CD4-positive, alpha-beta memory T cell (primary cell): ENCODE measurements at places on chromosomes 4 and X. TPM values are rescaled to one million over a fixed set of nuclear protein-coding genes. Genes with fewer than 3 reads are reported as not detected.

GRCh38 chr4:40525752-40526598, 103.7 kb downstream of the RBM47 start:
- H3K27ac ChIP-seq = no peak overlapping the region
- H3K36me3 ChIP-seq = no peaks in the 10 kb centered on the region
- no peak for DNase-seq

DNA sequence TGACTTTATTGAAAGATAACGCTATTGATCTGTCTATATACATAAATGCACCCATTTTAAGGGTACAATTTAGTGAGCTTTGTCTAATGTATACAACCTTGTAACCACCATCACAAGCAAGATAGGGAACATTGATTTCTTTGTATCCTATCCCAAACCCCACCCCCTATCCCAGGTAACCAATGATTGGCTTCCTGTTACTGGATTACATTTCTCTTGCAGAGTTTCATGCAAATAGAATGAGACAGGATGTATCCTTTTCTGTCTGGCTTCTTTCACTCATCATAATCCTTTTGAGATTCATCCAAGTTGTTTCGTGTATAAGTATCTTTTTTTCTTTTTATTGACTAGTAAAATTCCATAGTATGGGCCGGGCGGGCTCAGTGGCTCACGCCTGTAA, 1.6 kb upstream of the GRIPAP1 start:
- H3K27ac ChIP-seq = no peak overlapping the region
- no peak overlapping the region for H3K4me3 ChIP-seq
- no peaks in the 10 kb centered on the region for H3K27me3 ChIP-seq

The RTL5 gene
- 8.4 TPM for total RNA-seq

DNA sequence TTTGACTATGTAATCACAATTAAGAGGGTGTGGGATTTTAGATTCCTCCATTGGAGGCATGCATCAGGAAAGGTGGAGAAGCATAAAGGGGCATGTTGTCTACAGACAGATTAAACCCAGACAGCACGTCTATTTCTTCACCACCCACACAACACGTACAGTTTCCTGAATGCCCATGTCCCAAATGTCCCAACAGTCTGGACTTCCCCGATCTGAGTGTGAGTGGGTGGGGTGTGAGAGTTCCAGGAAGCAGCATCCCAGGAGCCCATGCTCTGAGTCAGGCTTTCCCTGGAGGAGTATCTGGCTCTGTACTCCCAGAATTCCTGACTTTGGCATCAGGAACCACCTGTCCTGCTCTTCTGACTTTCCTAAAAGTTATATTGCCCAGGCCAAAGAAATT, 30.8 kb upstream of the NDP start:
- H3K27ac ChIP-seq = no peak overlapping the region
- H3K4me1 ChIP-seq = no peaks in the 10 kb centered on the region
- H3K36me3 ChIP-seq = no peaks in the 10 kb centered on the region
- no peaks in the 10 kb centered on the region for H3K27me3 ChIP-seq
- DNase-seq = no peak
- H3K4me3 ChIP-seq = no peak overlapping the region

The CPXCR1 gene
- total RNA-seq = not detected

The TEX13D gene
- total RNA-seq = not detected

- H3K4me1 ChIP-seq = no peaks in the 10 kb centered on the region
- DNase-seq = no peak
- H3K4me3 ChIP-seq = no peak overlapping the region
Observed at GRCh38 chrX:42759881-42760280, 18.1 kb downstream of the PPP1R2C start.

The FGFBP2 gene
- 0.38 TPM for total RNA-seq

The BEND4 gene
- 0.23 TPM for total RNA-seq

The STBD1 gene
- 3.8 TPM for total RNA-seq

DNA sequence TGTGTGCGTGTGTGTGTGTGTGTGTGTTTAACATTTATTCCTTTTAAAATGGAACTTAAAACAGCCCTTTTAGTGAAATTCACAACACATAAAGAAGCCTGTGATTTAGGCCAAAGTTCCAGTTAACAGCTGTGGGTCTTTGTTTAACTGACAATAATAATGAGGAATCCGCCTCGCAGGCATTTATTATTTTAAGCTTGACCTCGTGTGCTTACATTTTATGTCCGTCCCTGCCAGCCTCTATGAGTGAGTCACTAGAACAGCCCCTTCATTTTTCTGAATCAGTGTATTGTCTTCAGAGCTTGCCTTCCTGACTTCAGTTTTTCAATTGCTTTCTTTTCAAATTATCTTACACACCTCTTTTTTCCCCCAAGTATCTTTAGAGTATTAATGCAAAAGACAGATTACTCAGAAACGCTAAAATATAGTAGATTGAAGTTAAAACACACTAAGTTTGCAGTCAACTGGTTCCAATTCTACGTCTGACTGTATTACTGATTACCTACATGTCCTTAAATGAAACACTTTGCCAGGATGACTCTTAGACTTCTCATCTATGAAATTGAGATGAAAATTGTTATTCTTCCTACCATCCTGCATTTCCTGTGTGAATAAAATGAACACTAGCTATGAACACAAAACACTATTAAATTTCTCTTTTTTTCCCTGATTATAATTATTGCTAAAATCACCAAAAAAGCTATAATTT, 319.6 kb upstream of the HS3ST1 start:
- H3K4me3 ChIP-seq = no peak overlapping the region
- H3K27ac ChIP-seq = no peak overlapping the region
- no peak for DNase-seq
- H3K36me3 ChIP-seq = no peaks in the 10 kb centered on the region
- H3K4me1 ChIP-seq = no peaks in the 10 kb centered on the region

GRCh38 chrX:1336331-1336943, at the start of gene IL3RA:
TSS of gene IL3RA (plus strand) at chrX:1336785. CDS start at chrX:1341766, 4,981 bp downstream.
- no peaks in the 10 kb centered on the region for H3K27me3 ChIP-seq
- H3K27ac ChIP-seq = no peak within 1 kb of the TSS
- H3K36me3 ChIP-seq = no peaks in the 10 kb centered on the region
- no peak for DNase-seq
- H3K4me3 ChIP-seq = peak within 1 kb of the TSS; percentile 38

DNA sequence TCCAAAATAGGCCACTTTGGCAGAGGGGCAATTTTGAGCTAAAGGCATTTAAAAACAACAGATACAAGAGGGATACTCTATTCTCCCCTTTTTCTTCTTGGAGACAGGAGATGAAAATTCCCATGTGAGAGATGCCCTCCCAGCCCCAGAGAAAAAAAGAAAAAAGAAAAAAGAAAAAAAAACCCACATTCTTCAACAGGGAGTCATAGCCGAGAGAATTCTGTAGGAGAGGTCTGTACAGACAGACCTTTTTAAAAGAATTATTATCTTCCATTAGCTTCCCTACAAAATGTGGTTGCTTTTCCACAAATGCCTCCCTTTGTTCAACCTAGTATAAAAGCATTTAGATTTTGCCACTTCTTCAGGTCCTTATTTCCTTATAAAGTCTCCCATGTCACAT, 89.9 kb downstream of the SPCS3 start:
- no peak for DNase-seq
- no peaks in the 10 kb centered on the region for H3K27me3 ChIP-seq
- H3K27ac ChIP-seq = no peak overlapping the region
- H3K4me1 ChIP-seq = no peaks in the 10 kb centered on the region

The MAGEA9B gene
- not detected for total RNA-seq

- DNase-seq = no peak
- no peaks in the 10 kb centered on the region for H3K4me1 ChIP-seq
- H3K4me3 ChIP-seq = no peak overlapping the region
- no peak overlapping the region for H3K27ac ChIP-seq
- H3K27me3 ChIP-seq = no peaks in the 10 kb centered on the region
Observed at GRCh38 chr4:22385611-22386011, 130.3 kb downstream of the ADGRA3 start.

GRCh38 chr4:119026662-119027444, 108.8 kb upstream of the MYOZ2 start:
- DNase-seq = no peak
- no peaks in the 10 kb centered on the region for H3K36me3 ChIP-seq
- no peaks in the 10 kb centered on the region for H3K27me3 ChIP-seq
- H3K4me1 ChIP-seq = no peaks in the 10 kb centered on the region

DNA sequence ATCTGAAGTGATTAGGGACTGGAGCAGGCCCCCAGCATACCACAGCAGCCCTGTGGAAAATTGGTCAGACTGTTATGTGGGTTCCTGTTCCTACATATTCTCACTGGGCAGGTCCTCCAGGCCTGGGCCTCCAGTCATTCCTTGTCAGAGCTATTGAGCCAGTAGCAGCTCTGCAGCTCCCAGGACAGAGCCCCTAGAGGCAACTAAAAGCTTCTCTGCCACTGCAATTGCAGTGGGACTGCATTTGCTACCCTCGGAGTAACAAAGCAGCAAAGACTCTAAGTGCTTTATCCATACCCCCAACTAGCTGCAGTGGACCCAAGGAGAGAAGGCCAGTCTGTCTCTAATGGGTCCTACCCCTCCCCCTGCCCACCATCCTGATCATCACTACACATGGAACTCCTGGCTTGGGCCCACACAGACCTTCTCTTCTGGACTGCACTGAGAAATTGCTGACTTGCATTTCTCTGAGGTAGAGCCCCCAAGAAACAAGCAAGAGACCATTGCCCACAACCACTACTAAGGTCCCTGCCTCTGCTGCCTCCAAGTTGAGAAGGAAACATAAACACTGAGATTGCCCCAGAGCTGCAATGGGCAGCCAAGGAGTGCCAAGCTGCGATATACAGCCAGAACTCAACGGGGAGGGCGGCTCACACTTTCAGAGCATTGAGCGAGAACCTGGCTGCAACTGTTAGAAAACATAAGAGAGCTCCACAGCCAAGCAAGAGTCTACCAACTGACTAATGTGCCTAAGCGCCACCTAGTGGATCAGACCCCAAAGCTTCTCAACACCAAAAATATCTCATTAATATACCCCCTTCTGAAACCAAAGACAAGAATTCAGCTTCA, 738.7 kb upstream of the NDST4 start:
- no peaks in the 10 kb centered on the region for H3K27me3 ChIP-seq
- no peaks in the 10 kb centered on the region for H3K4me1 ChIP-seq
- DNase-seq = no peak
- H3K4me3 ChIP-seq = no peak overlapping the region
- no peaks in the 10 kb centered on the region for H3K36me3 ChIP-seq

- no peaks in the 10 kb centered on the region for H3K27me3 ChIP-seq
- H3K4me1 ChIP-seq = peaks cover 53% of the 10 kb centered on the region
- no peaks in the 10 kb centered on the region for H3K36me3 ChIP-seq
- DNase-seq = peak; percentile 63
- peak overlapping the region; percentile 34 for H3K27ac ChIP-seq
Observed at GRCh38 chr4:121189326-121190215, 25.4 kb upstream of the TNIP3 start.

DNA sequence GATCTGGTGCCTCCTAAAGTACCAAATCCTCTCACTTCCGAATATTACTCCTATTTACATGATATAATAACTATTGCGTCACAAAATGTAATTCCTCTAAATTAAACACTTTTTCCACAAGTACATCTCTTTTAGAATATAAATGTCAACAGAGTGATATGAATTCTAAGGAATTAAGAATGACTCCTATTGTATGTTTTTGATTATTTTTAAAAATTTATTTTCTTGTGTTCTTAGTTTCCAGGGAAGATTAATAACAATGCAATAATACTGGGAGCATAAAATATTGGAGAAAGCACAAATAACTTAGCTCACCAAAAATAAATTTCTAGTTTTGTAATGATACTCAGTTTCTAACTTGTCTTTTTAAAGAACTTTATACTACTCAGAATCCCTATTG, 184.9 kb downstream of the PCDH18 start:
- DNase-seq = no peak
- H3K36me3 ChIP-seq = no peaks in the 10 kb centered on the region
- no peak overlapping the region for H3K4me3 ChIP-seq
- H3K27me3 ChIP-seq = no peaks in the 10 kb centered on the region
- no peak overlapping the region for H3K27ac ChIP-seq

DNA sequence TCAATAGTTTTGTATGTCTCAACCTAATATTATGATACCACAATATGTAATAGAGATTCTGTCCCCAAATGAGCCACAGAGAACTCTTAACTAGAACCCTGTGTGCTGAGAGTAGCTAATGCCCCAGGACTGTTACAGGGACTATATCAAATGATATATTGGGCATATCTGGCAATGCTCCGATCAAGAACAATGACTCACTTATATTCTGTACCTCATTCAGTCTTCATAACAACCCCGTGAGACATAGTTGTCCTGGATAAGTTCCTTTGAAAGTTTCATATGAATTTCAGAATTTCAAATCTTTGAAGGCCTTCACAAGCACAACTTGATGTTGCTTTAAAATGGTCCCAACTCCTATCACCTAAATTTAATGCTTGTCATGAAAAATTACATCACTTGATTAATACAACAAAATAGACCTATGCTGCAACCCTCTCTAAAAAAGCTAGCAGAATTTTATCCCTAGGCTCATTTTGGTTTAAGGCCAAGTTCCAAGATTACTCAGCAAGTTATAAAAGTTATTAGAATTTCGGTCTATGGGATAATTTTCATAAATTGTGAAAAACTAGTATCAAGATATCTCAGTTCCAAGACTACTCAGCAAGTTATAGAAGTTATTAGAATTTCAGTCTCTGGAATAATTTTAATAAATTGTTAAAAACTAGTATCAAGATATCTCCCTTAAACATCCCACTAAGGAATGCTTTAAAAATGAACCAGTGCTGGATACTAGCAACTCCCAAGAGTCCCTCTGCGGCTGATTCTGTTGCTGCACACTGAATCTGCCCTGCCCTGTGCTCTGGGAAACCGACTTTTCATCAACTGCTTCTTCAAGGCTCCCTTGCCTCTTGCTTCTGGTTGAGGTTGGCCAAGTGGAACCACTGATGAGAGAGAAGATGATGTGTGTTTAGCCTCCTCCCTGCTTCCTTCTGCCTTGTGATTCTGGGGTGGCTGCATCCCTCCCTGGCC, 6.0 kb upstream of the ANXA3 start:
- H3K27ac ChIP-seq = no peak overlapping the region
- no peak overlapping the region for H3K4me3 ChIP-seq
- no peaks in the 10 kb centered on the region for H3K4me1 ChIP-seq
- peaks cover 7% of the 10 kb centered on the region for H3K27me3 ChIP-seq
- no peak for DNase-seq
- H3K36me3 ChIP-seq = no peaks in the 10 kb centered on the region

DNA sequence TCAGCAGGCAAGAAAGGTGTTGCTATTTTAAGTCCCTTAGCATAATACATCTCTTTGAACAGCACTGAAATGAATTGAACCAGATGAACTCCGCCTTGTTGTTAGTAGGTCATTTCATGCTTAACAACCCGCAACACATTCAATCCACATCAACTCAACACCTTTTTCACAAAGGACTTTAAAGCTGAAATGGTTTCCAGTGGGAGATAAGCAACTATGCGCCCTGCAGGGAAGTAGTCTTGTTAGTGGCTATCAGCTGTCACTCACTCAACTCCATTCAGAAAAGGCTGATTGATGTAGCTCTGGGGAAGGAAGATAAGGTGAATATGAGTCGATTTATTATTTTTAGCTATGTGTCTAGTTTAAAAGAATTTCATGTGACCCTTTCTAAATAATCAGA, 46.0 kb downstream of the ATP8A1 start:
- H3K27me3 ChIP-seq = no peaks in the 10 kb centered on the region
- no peak overlapping the region for H3K27ac ChIP-seq
- DNase-seq = no peak
- no peaks in the 10 kb centered on the region for H3K4me1 ChIP-seq
- no peaks in the 10 kb centered on the region for H3K36me3 ChIP-seq
